NCI-H1105 (cell line): ENCODE measurements at places on chromosomes 4 and X.

DNA sequence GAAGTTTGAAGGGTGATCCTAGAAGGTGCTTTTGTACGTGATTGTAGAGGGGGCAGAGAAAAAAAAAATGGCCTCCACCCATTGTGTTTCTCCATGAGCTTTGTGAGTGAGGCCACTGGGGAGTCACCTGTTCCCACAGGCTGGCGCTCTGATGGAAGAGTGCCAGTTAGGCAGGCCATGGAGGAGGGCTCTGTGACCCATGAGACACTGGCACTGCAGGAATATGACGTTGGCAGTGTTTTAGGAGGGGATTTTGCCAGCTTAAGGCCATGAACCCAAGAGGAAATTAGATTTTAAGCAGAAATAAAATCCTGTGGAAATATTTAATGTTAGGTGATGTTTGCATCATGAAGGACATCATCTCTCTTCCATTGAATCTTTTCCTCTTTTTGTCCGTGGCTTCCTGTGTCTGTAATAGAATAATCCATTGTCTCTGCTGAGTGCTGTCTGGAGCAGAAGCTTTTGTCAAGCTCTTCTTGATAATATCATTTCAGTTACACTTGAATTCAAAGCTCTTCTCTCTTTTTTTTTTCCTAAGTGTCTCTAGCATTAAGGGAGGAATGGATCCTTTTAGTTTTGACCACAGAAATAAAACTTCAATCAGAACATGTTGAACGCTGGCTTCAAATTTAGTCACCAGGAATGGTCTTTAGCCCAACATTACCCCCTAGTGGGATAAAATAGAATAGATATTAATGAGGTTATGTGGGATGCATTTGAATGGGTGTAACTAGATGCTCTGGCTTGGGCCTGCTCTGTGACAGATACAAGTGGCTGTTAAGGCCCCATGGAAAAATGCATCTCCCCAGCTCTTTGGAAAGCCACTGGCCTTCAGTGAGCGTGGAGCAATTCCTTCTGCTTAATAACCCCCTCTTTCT, 41.0 kb upstream of the UCP1 start:
- DNase-seq, result peak; percentile 31

GRCh38 chr4:44186096-44186849, 262.3 kb downstream of the KCTD8 start:
- no peak for DNase-seq

DNA sequence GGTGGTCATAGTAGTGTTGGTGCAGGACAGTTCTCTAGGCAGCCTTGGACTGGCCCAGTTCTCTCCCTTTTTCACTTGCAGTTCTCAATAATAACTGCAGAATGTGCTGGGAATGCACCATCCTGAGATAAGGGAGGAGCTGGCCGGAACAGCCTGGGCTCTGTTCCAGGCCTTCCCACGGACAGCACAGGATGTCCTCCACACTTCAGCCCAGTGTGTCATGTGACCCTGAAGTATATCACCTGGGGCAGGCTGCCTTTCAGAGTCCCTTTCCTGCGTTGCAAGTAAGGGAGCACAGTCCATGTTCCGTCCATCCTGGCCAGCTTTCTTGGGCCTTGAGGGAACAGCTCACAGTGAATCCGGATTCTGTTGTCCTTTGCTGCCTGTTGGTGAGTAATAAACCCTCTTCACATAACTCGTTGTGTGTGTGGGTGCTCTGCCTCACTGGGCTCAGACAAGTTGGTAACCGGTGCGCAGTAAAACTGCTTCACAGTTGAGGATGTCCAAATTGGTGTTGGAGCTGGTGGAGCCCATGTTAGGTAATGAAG, 32.3 kb upstream of the BBS12 start:
- DNase-seq, result no peak

DNA sequence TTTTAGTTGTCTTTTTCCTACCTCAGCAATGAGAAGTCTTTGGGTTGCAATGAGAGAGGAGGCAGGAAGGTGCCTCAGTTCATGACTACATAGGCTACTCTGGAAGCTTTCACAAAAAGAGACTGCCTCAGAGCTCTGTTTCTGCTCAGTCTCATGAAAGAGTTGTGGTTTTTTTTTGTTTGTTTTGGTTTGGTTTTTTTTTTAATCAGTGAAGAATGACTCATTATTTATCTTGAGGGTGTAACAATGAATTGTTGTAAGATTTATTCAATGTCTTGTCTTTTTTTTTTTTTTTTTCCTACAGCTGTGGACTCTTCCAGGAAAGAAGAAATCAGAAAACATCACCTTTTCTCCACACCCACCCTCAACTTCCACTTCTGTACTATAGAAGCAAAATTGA, 67.5 kb upstream of the CXCL13 start:
- DNase-seq, result no peak
